ENCODE measurements at places on chromosomes 16 and 17.

DNA sequence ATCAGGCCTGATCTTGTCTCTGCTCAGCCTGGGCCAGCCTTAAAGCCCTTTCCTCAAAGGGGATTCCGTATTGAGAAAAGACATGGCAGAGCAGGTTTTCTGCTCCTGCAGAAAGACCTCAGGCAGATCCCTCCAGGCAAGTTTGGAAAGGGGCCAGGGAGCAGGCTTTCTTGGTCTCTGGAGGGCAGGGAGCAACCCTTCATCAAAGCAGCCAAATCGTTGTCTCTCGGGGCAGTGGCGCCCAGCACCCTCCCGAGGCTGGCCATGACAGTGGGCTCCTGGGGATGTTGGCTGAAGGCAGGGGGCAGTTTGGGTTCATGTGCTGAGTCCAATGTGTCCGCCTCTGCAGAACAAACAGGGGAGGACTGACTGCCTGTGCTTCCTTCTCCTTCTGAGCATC, 168.4 kb upstream of the WSCD1 start:
- DNase-seq: no peak

DNA sequence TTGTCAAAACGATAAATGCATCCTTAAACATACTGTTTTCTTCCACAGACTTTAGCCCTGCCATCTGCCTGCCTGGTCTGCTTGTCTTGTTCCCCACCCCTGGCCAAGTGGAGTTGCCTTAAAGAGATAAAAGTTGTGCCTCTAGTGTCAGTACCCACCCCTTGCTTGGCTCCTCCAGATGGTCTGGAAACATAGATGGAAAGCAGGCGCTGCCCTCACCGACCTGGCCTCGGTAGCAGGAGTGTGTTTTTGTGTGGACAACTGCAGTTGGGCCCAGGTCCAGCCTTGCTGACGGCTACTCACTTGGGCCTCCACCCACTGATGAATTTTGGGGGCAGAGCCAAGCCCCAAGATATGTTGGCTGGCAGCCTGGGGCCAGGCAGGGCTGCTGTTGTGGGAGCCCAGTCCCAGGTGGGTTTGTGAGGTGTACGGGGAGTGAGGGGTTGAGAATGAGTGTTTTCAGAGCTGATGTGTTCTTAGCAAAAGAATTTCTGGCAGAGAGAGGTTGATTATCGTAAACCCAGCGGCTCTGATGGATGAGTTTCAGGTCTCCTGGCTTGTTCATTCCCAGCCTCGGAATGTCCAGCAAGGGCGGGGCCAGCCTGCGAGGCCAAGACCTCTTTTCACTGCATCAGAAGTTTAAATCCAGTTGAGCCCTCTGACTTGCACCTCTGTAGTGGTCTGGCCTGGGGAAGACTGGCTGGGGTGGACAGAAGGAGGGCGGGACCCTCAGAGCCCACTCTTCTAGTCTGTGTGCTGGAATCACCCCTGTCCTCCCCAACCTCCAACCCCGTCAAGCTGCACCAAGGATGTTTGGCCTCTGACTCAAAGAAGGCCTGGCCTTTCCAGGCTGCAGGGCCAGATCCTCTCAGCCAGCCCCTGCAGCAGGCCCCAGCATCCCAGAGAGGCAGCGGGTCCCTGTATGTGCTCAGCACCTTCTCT, 179.7 kb downstream of the RAB11FIP4 start:
- DNase-seq: peak; percentile 98

DNA sequence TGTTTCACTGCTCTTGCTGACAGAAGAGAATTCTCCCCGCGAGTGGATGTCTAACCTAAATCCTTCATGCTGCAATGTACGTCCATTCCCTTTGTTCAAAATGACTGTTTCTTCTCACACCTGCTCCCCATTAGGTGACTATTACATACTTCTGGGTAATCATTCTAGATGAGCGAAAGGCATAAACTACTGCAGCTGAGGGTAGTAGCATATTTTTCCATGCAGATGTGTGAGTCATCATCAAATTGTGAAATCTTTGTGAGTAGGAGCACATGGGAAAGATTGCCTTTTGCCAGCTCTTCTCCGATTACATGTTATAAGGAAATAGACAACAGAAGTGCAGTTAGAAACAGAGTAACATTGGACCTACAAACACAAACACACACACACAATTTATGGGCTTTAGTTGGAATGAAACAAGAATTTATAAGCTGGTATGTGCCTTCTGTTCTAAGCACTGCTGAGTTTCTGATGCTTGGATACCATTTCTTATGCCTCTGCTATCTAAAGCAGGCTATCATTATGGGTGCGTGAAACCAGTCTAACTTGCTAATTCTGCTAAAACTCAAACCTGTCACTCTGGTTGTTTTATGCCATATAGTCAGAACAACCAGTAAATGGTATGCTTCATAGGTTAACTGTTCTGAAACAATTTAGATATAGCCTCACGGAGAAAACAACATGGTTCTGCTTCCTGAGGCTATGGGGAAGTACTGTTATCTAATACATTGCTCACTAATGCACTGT, 346.9 kb upstream of the PSMD7 start:
- DNase-seq: peak; percentile 71

DNA sequence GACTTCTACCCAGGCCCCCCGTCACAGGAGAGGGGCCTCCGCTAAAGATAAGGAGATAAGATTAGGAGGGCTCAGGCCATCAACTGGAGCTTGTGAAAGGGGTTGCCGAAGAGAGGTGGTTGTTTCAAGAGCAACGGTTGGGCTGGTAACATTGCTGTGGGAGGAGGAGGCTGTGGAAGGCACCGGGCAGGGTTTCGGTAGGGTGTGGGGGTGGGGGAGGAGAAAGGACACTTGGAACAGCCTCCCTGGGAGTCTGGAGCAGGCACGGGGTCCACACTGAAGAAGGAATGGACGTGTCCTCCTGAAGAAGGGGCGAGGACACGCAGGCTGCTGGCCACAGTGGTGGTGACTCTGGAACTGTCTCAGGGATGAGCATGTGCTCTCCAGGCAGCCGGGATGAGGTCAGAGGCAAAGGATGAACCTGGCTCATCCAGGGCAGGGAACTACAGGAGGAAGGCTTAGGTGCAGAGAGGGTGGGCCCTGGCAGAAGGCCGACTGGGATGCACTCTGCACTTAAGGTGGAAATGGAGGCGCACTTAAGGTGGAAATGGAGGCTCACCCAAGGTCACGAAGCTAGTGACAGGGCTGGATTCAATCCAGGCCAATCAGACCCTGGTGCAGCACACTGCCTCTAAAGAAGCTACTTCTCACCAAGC, 1.2 kb upstream of the EPX start:
- DNase-seq: no peak

DNA sequence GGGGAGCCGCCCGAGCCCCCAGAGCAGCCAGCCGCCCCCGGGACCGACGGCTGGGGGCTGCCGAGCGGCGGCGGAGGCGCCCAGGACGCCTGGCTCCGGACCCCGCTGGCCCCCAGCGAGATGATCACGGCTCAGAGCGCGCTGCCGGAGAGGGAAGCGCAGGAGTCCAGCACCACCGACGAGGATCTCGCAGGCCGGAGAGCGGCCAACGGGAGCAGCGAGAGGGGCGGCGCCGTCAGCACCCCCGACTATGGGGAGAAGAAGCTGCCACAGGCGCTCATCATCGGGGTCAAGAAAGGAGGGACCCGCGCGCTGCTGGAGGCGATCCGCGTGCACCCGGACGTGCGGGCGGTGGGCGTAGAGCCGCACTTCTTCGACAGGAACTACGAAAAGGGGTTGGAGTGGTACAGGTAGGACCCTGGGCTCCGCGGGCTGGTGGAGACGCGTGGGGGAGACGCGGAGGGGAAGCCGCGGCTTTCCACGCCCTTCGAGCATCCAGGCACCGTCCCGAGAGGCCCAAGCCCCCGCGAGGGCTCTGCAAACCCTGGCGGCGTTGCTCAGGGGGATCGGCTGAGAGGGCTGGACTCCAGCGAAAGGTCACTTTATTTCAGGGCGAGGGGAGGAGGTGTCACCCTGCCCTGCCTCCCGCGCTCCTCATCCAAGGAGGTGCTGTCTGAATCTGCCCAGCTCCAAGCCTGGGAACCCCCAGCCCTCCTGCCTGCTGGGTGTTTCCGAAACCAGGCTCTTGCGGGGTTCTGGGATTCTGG, 1.2 kb downstream of the HS3ST4 start:
- no peak for DNase-seq

- no peak for DNase-seq
These were observed 364.6 kb downstream of the GRIN2A start for GRCh38 chr16:9817586-9817985.

DNA sequence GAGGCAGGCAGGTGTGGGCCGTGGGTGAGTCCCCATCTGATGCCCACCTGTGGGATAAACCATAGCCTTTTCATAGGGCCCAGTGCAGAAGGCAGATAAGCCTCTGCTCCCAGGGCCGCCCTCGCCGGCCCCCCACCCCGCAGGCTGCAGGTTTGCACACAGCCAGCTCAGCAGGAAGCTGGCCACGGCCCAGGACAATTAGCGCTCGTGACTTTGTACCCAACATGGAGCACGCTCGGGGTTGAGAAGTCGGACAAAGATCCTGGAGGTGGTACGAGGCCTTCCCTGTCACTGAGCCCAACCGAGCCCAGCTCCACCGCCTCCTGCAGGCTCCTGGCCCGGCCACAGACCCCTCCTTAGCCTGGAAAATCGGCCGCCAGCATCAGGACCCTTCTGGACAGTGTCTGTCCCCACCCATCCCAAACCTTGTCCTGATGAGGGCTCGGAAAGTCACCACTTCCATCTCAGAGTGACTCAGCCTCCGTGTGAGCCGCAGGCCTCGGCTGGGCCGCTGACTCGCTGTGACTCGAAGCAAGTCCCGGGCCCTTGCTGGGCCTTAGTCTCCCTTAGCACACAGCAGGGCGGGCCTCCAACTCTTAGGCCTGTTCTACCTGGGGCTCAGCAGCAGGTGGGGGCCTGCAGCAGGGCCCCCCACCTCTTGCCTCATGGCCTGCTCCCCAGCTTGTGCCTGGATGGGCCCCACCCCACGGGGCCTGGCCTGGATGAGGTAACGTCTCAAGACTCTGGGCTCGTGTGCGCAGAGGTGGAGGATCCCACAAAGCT, 22.7 kb downstream of the FAM83G start:
- peak; percentile 80 for DNase-seq

DNA sequence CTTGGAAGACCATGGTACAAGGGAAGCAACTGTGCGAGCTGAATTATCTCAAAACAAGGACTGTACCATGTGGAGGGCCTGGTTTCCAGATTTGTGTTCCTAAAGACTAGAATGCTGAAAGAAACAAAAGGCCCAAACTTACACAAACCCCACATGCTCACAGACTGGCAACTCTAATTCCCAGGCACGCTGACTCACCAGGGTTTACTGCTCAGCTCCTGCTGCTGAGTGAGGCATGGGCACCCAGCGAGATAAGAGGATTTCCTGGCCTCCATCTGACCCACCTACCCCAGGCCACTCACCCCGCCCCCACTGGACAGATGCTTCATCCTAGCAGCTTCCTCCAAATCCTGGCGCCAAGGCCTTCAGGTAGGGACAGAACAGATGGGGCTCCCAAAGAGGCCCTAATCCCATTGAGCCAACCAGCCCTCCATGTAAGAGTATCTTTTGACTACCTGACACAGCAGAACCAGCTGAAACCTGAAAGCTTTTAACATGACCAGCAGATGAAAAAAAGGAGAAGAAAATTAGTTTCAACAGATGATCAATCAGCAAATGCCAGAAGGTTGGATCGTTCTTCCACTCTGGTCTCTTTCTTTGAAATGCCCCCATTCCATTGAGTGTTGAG, 33.9 kb downstream of the DCUN1D3 start:
- DNase-seq: peak; percentile 90

- DNase-seq: no peak
These were observed 276 bp downstream of the CYGB start for GRCh38 chr17:76537288-76537577.

DNA sequence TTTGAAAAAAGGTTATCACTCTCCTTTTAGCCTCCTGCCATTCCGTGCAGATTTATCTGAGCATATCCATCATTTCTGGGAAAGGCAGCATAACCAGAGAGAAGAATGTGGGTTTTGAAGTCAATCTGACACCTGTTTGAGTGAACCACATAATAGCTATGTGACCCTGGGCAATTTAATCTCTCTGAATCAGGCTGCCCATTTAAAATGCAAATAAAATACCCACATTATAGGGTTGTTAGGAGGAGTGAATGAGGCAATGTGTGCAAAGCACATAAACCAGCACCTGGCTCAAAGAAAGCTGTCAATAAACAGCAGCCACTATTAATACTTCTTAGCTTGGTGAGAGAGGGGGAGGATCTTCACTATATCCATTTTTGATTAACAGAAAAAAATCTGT, 88.0 kb downstream of the CACNG1 start:
- DNase-seq: no peak

DNA sequence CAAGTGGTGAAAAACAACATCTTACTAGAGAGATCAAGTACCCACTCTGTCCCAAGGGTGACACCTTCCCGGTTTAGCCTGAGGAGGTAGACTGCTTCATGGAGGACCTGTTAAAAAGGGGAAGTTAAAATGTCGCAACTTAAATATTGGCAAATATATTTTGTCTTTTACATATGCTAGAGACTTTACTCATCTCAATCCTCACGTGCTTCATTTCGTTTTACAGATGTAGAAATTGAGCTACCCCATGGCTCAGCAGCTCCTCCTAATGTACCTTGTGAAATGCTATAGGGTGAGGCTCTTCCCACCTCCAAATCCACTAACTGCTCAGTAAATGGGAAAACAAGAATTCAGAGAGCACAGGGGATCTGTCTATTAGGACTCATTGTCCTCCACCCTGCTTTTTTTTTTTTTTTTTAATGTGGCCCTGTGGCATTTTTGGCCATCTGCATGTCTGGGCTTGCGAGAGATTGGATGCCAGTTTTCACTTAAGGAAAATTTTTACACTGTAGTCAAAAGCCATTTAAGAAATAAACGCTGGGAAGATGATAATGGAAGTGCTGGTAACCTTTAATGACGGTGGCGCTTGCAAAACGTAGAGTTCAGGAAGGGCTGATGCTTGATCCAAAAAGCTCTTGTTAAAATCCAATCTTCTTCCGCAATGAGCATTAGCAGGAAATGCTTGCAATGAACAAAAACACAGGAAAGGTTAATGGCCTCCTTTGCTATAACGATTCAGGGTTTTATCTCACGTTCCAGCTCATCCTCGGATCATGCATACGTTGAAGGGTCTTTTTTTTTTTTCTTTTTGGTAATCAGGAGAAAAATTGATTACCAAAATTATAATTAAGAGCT, 39.8 kb downstream of the HSBP1 start:
- no peak for DNase-seq

GRCh38 chr16:66473654-66474519, 46.8 kb downstream of the BEAN1 start:
- no peak for DNase-seq

GRCh38 chr17:48618256-48618896, 3.3 kb upstream of the HOXB8 start:
- peak; percentile 84 for DNase-seq
